ENCODE measurements at places on chromosomes 4 and X. TPM values are rescaled to one million over a fixed set of nuclear protein-coding genes. Genes with fewer than 3 reads are reported as not detected.
A peak's percentile ranks its signal among the peaks of the same experiment; 100 is the strongest.

DNA sequence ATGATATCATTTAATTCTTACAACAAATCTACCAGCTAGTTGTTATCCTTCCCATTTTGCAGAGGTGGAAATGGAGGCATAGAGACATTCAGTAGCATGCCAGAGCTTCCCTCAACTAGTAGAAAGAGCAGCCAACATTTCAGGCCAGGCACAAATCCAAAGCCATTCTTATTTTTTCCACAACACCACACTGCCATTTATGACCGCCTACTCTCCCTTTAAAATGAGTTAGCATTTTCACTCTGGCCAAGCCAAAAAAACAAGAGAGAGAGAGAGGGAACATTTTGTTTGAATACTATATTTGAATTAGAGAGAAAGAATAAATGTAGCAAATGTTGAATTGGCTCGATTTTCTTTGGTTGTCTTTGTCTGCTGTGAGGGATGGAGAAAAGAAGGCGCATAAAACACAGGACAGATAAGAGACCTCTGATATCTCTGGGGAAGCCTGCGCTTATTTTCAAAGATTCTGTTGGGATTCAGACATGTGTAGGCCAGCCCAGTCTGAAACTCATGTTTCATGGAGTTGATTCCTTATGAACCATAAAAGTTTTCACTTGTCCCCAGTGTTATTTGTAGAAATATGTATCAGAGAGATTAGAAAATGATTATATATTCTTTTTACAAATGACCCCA is 265.7 kb downstream of the RAB28 start:
- no peak for DNase-seq

GRCh38 chrX:70672326-70672725 is 227.7 kb downstream of the DLG3 start:
- DNase-seq = no peak

DNA sequence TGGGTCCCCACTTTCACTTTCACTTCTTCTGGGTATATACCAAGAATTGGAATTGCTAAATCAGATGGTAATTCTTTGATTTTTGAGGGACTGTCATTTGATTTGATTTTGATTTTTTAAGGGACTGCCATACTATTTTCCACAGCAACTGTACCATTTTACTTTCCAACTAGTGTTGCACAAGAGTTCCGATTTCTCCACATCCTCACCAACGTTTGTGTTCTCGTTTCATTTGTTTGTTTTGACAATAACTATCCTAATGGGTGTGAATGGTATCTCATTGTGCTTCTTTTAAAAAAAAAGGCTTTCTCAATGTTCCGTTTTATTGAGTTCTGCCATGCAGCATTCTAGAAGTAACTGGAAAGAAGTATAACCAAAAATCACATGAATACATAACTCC is 62.6 kb downstream of the C4orf46 start:
- no peak for DNase-seq

- peak; percentile 86 for DNase-seq
These were observed at the start of gene SEL1L3 for GRCh38 chr4:25862411-25863346. SEL1L3 (minus strand) TSS chr4:25862988; CDS start chr4:25862836, 152 bp downstream.

GRCh38 chr4:55051532-55051931 is 73.9 kb downstream of the KDR start:
- no peak for DNase-seq

DNA sequence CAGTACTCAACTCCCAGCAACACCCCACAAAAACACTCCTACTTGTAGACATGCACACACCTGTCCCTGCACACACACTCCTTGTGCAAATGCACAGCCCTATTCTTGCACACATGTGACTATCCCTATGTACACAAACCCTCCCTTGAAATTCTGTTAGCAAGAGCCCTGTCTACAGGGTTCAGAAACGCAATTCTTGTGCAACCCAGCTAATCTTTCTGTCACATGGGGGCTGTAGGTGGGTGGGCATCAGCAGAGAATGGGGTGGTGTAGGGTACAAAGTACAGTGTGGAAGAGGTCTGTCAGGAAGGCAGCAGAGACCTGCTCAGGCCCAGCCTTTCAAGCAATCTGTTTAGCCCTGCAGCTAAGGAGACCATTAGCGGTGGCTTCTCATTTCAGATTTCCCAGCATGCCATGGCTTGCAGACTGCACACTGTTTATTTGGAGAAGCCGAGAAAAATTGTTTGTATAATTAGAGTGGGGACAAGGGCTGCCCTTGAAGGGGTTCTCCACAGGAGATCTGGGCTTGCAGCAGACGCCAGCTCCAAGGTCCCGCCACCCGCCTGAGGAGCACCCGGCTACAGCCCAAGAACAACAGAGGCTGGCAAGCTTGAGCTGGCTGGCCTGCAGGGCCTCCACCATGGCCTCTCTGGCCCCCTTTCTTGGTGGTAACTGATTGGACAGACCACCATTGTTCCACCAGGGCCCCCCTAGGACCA is 144.0 kb upstream of the PJA1 start:
- no peak for DNase-seq

GRCh38 chrX:110086916-110087484 is 84.1 kb downstream of the TMEM164 start:
- no peak for DNase-seq

GRCh38 chr4:73620115-73620792 is at the start of gene RASSF6:
RASSF6 (minus strand) TSS chr4:73620436; CDS start chr4:73611795, 8,641 bp downstream.
- peak; percentile 91 for DNase-seq

DNA sequence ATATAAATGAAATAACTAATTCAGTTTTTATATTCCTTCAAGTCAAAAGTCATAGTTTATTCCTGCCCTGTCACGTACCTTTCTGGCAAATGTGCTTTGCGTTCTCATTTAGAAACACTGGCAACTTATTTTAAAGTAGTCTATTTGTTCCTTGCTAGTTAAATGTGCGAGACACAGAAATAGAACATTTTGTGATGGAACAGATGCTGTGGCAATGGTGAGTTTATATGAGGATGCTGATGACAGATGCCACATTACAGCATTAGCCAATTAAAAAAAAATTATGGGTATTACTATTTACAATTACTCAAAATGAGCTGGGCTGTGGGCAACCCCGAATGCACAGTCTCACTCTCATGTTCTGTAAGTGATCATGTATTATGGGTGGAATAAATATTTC is 26.1 kb upstream of the EPHA5 start:
- no peak for DNase-seq

DNA sequence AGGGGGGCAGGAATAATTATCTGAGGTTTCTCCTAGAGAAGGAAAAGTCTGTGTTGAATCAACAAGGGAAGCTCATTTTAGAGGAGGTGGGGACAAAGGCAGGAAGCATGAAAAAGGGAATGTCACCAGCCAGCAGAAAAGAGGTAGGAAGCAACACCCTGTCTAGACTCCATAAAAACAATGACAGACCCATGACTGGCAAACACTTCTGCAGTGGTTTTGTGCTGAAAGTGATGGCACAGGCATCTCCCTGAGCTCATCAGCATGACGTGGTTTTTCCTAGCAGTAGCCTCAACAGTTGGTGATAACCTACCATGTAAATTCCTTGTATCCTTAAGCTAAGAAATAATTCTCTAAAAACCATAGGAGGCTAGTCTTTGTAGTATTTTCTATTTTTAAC is 110.7 kb upstream of the GALNT7 start:
- DNase-seq = no peak

DNA sequence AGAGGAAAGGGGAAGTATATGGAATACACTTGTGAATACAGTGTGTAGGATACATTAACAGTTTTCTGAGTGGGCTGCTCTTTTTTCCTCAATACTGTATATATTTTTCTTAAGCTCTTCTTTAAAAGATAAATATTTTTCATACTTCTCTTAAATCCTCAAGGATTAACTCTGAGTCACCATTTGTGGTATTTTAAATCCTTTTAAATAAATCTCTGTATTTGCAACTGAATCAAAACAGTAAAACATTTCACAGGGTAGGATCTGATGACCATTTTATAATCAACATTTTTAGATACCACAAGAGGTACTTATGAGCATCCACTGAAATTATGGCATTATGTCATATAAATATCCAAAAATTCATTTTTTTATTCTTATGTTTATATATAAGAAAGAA is 87.6 kb downstream of the GAB1 start:
- no peak for DNase-seq

- no peak for DNase-seq
These were observed 20.9 kb downstream of the APOOL start for GRCh38 chrX:85024562-85024961.

- no peak for DNase-seq
These were observed 23.4 kb upstream of the XK start for GRCh38 chrX:37662181-37662580.

GRCh38 chr4:17688011-17688441 is 73.6 kb downstream of the MED28 start:
- no peak for DNase-seq

DNA sequence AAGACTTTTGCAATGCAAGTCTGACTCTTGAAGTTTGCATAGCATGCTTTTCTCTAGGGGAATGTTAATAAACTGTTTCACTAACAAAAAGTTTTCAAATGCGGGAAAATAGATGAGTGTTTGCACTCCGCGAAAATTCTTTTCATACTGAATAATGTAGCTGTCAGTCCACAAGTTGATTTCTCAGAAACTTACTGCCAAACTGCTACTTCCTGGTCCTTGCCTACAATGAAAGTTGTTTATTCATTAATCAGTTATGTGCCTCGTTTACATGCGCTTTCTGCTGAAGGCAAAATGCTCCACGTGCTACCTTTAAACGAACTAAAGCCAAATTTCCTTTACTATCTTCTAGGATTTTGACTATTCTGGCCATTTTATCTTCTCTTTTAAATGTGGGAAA is 166.2 kb downstream of the MAGEB17 start:
- DNase-seq = no peak

DNA sequence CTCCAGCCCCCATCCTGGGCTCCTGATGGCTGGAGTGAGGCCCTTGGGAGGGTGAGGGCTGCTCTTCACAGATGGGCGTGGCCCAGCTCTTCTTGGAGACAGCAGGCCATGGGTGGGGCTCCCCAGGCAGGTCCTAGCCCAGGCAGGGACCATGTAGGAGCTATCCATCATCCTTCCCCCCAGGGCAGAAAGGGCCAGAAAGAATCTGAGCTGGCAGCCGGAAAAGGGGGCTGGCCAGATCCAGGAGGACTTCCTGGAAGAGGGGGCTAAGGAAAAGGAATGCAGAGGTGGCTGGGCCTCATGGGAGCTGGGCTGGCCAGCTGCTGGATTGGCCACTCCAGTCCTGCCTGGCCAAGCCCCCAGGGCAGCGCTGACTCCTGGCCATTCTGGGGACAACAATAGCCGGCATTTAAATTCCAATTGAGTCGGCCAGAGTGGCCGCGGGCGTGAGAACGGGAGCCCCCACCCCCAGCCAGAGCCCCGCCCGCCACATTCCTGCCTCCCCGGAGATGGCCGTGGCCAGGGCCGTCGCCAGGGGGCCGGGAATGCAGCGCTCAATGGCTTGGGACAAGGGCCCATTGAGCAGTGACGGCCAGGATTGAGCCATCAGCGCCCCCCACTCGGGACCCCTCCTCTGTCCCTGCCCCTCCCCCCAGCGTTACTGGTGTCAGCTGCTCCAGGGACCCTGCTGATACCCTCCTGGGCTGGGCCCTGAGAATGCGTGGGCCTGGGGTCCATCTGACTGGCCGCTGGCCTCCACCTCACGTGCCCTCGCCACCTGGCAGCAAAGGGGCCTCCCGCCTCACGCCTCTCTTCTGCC is 15.1 kb upstream of the FGFR3 start:
- peak; percentile 82 for DNase-seq

DNA sequence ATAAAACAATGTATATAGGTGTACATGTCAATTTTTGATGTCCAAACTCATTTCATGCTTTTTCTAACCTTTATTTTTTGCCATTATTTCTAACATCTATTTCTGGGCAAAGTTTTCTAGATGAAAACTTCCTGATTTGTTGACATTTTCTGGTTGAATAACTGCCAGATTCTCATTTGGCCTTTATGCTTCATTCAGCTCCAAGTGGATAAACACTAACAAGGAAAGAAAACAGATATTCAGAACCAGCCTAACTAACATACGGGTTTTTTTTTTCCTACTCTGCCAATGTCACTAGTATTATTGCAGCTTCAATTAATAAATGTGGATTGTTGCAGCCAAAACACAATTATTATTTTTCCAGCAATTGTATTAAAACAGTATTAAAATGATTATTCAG is 50.9 kb upstream of the RAP1GDS1 start:
- no peak for DNase-seq

- no peak for DNase-seq
These were observed 167.9 kb upstream of the PGRMC2 start for GRCh38 chr4:128455480-128455879.

DNA sequence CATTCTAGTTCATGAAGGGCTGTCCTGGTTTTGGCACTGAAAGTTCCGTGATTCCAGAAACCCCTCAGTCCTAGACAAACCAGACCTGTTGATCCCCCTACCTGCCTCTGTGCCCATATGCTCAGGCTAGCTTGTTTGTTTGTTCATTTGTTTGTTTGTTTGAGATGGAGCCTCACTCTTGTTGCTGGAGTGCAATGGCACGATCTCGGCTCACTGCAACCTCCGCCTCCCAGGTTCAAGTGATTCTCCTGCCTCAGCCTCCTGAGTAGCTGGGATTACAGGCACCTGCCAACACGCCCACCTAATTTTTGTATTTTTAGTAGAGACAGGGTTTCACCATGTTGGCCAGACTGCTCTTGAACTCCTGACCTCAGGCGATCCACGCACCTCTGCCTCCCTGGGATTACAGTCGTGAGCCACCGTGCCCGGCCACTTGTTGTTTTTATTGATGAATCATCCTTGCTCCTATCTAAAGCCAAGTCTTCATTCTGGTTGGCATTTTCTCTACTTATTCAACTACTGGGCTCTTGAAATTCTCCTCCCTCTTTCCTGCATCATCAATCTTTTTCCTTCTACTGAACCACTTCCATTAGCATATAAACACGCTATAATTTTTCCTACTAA is 86.3 kb upstream of the BMP2K start:
- no peak for DNase-seq

Gene FANCB
- 1.4 TPM for total RNA-seq

Gene SMIM31
- not detected for total RNA-seq

Gene NLGN4X
- 5.6 TPM for total RNA-seq

Gene DUSP9
- total RNA-seq = 4.7 TPM

Gene EFHC2
- 6.4 TPM for total RNA-seq

Gene NWD2
- not detected for total RNA-seq

Gene WDFY3
- 151 TPM for total RNA-seq

Gene SATL1
- total RNA-seq = not detected

Gene ADGRG4
- 0.13 TPM for total RNA-seq

Gene PNCK
- total RNA-seq = 1.5 TPM

Gene STOX2
- 31.8 TPM for total RNA-seq

Gene GAGE13
- not detected for total RNA-seq

Gene MAGED4B
- 13.3 TPM for total RNA-seq

Gene MGST2
- total RNA-seq = 62.8 TPM

Gene XAGE2
- not detected for total RNA-seq

Gene LONRF3
- 5.5 TPM for total RNA-seq

Gene FUNDC1
- 17.0 TPM for total RNA-seq

Gene KANTR
- 11.5 TPM for total RNA-seq

Gene RBM47
- 124 TPM for total RNA-seq
